ENCODE measurements at places on chromosomes 1 and 21.

- no peak for DNase-seq
These were observed 6.1 kb upstream of the KLF17 start for GRCh38 chr1:44112486-44112885.

- no peak for DNase-seq
These were observed 122.6 kb downstream of the XPR1 start for GRCh38 chr1:180754453-180754852.

DNA sequence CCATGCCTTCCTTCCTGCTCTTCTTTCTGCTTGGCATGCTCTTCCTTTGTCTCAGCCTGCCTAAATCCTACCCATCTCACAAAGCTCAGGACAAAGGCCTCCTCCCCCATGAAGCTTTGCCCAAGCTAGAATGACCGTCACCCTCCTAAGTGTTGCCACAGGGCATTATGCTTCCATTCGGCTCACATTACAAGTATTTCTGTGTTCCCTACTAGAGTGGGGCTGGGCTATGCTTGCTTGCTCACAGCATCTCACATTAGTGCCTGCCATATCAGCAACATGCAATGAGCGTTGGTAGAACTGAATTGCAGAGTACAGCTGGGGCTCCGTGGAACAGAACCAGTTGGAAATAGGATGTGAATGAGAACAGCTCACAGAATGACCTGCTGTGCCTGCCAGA, 82.8 kb downstream of the CD58 start:
- DNase-seq: no peak

DNA sequence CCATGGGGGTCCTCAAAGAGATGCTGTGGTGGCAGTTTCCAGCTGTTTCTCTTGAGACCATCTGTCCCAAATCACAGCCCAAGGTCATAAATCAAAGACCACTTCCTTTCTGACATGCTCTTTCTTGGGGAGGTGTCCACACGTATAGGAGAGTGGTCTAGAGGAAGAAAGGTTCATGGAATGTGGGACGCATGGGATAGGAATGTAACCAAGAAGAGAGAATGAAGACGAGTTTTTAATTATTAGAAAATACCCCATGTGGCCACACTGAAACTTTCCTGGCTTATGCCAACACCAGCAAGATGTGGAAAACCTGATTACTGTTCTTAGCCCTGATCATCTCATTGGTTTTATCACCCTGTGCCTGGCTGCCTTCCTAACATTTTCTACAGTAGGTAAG, 124.2 kb upstream of the IFFO2 start:
- DNase-seq: no peak

- DNase-seq: no peak
These were observed 108.3 kb downstream of the FMN2 start for GRCh38 chr1:240199758-240200645.

GRCh38 chr21:32276671-32277070, 2.2 kb downstream of the MIS18A start:
- no peak for DNase-seq

GRCh38 chr1:207845109-207845508, 65.8 kb downstream of the CD34 start:
- no peak for DNase-seq

GRCh38 chr1:48617252-48617651, 145.2 kb upstream of the SPATA6 start:
- DNase-seq: peak; percentile 35

- DNase-seq: no peak
These were observed 889 bp upstream of the SCYL3 start for GRCh38 chr1:169894424-169895145.

- no peak for DNase-seq
These were observed 111.2 kb downstream of the CACNA1E start for GRCh38 chr1:181594553-181594952.

DNA sequence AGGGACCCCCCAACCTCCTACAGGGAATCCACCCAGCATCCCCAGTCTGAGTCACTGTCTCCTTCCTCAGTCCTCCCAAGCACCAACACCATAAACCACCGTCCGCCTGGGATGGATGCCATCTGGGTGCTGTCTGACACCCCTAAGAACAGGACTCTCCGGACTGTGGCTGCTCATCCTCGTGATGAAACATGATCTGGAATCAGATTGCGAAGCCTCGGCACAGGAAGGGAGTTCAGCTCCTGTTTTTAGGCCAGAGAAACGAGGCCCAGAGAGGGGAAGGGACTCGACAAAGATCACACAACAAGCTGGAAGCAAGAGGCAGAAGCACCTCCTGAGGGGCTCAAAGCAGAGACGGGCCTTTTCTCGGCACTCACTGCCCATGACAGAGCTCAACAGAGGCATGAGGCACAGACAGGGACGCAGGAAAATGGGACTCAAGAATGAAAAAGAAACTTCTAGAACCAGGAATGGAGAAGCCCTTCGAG, 8.4 kb downstream of the KCNN3 start:
- DNase-seq: no peak

DNA sequence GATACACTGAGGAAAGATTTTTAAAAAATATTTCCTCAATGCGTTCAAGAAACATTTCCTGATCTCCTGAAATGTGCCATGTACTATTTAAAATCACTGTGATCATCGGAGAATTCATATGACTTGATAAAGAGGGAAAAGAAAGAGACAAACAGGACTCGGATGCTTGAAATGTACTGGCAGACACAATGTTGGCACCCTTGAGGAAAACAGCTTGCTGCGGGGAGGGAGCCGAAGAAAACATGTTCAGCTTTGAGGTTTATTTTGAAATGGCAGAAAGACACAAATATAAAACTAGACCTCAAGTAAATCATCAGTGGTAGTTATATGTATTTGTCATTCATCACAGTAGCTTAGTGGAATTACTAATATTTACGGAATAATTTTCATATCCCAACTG, 100.9 kb upstream of the BRINP3 start:
- no peak for DNase-seq

DNA sequence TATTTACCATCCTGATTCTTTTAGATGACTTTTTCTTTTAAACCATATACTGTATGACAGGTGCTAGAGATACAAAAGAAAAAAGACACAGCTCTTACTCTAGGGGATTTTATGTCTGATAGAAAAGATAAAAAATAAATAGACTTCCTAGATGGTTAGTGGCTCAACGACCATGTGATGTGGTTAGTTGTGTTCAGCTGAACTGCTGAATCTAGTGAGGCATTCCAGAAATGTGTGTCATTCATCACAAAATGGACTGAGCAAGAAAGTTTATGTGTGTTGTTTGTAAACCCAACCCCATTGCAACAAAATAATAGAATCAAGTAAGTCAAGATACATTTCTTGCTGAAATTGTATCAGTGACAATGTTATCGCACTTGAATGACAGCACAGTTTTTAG, 205.8 kb upstream of the LYPLAL1 start:
- DNase-seq: no peak

- DNase-seq: no peak
These were observed 23.4 kb downstream of the BCAR3 start for GRCh38 chr1:93658188-93658587.

- DNase-seq: peak; percentile 91
These were observed 62.7 kb downstream of the SKI start for GRCh38 chr1:2290595-2291510.

DNA sequence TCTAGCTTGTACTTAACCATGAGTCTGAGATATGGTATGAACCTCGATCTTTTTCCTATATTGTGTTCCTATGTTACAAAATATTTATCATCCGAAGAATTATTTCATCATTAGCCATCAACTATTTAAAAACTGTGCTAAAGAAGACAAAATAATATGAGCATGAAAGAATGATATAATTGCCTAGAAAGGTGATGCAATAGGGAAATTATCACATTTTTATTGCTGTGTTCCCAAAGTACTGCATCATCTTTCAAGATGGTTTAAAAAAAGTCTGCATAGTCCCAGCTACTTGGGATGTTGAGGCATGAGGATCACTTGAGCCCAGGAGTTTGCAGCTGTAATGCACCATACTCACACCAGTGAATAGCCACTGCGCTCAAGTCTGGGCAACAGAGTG, 126.7 kb downstream of the APP start:
- no peak for DNase-seq

- peak; percentile 24 for DNase-seq
These were observed 346.3 kb upstream of the POU3F1 start for GRCh38 chr1:38392861-38393260.
